Activated T-cell treated with anti-CD3 and anti-CD28 coated beads, Interleukin-2, amount 50 U/mL, for 1 hour (primary cell): ENCODE measurements at places on chromosomes 5 and 9.

GRCh38 chr5:8851101-8851500 is 694.8 kb downstream of the SEMA5A start:
- no peak for DNase-seq

DNA sequence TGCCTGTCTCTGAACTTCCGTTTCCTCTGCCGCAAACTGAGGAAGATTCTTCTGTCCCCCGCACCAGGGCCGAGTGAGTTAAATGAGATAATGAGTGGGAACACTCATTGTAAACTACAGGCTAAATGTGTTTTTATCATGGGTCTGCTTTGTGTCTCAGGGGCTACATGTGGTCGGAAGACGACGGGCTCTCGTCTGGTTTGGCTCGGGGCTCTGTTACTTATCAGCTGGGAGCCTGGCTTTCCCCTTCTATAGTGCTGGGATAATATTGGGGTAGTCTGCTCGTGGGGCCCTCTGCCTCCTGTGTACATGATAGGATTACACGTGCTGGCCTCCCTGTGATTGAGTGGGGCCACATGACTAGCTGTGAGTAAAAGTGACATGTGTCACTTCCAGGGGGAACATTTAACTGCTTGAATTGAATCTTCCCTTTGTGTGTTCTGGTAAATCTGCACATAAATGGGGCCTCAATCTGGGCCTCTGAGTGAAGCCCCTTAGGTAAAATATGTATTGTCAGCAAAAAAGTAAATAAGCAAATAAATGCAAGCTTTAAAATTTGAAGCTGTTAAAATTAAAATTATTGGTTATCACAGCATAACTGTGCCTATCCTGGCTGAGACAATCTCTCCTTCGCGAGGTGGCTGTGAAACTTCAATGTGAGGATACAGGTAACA is 86.9 kb upstream of the SH3PXD2B start:
- no peak for DNase-seq

- DNase-seq, result no peak
Measured at GRCh38 chr5:78504704-78505677, 143.6 kb downstream of the LHFPL2 start.

- no peak for DNase-seq
Measured at GRCh38 chr5:119074419-119074818, 3.5 kb downstream of the DMXL1 start.

DNA sequence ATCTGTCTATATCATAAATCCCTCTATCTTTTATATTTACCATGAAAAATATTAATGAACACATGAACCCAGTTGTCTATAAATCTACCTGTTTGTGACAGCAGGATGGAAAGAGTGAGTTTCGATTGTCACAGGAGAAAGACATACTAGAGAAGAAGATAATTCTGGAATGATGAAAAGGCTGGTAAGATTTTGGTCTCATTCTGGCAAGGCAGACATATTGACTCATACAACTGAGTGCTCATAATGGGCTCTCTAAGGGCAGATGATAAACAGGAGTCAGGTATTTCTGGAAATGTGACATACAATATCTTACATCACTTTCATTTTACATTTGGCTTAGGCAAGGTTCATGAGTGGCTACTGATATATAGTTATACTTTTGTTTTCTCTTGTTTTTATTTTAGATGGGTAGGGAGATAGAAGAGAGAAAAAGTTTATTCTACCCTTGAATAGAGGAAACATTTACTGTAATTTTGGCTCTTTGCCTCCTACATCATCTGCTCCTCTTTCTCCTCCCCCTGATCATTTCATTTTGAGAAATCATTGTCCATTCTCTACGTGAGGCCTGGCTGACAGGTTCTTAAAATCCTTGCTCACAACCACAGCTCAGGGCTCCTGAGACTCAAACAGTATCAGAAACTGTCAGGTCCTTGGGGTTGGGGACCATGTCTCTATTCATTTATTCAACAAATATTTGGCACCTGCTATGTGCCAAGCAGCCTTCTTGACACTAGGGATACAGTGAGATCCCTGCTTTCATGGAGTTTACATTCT is 14.4 kb downstream of the ELOVL7 start:
- no peak for DNase-seq

DNA sequence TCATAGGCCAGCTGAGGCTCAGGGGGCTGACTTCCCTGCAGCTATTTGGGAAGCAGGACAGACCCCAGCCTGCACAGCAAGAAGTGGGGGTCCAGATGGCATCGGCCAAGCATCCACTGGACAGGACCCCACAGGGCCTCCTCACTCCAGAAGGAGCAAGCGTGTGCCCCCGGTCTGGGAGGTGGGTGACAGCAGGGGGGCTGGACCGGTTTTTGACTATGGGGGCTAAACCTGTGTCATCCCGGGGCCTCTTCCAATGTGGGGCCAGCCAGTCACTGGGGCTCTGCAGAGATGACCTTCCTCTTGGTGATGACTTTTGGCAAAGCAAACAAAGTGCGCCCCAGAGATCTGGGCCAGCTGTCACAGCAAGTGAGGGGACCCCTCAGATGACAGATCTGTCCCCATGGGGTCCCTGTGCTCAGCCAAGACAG is 163.9 kb downstream of the OLFM1 start:
- DNase-seq, result no peak

DNA sequence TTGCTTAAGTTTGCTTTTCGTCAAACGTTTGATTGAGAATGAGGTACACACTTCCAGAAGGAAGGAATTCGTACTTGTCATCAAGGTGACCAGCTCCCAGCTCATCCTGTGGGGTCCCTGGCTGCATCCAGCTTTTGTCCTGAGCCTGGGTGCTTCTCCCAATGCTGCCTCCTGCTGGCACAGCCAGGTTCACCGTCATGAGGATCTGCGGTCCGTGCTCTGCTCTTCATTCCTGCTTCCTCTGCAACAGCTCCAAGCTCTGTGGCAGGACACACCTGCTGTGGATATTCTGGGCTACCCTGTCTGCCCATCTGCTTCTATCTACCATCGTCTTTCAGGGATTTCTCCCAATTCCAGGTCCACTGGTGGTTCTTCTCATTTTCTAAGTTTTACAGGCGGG is 13.3 kb upstream of the UBE2QL1 start:
- no peak for DNase-seq

DNA sequence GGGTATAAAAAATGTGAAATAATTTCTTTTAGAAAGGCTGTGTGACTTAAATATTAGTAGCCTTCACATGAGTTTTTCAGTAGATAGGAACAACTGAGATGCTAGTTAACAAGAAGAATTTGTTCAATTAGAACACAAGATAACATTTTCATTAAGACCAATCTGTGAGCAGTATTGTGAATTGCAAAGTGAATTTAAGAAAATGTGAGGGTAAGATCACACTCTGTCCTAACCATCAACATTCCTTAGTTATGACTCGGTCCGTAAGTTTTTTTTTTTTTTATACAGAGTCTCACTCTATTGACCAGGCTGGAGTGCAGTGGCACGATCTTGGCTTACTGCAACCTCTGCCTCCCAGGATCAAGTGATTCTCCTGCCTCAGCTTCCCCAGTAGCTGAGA is 180.2 kb upstream of the EGFLAM start:
- DNase-seq, result no peak

- DNase-seq, result no peak
Measured at GRCh38 chr9:79613145-79613544, 41.4 kb downstream of the TLE4 start.

- no peak for DNase-seq
Measured at GRCh38 chr9:108300306-108301287, 555.2 kb downstream of the ACTL7B start.

DNA sequence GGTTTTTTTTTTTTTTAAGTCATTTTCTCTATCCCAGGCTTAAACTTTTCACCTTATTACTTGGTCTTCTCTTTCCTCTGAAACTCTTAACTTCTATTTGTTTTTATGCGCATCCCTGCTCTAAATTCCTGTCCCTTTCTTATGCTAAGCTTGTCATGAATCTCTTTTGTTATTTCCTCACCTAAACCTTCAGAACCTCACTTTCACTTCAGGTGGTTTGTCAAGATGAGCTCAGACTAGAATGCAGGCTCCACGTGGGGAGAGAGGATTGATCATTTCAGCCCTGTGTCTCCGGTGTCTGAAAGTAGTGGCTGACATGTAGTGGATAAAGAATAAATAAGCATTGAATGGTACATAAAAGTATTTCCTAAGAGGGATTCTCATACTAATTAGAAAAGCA is 63.6 kb downstream of the ANXA1 start:
- no peak for DNase-seq

DNA sequence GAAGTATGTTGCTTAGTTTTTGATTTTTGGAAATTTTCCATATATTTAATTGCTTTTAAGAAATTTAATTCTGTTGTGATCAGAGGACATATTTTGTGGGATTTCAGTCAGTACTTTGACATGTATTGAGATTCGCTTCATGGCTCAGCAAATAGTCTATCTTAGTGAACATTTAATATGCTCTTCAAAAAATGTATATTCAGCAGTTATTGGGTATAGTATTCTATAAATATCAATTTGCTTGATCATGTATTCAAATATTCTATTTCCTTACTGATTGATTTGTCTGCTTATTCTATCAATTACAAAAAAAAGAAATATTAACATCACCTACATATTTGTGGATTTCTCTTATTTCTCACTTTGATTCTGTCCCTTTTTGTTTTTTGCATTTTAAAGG is 79.5 kb upstream of the HAND1 start:
- no peak for DNase-seq

DNA sequence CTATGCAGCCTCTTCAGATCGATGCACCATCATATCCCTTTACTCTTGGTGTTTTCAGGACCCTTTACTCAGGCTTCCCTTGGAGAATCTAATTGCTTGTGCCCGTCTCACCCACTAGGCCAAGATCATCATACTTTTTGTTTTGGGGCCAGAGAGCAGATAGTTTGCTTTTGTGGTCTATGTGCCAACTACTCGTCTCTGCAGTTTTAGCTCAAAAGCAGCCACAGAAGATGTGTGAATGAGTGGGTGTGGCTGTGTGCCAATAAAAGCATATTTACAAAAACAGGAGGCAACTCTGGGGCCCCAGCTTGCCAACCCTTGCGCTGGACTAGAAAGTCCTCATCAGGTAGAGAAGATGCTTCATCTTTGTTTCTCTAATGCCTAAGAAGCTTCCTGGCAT is 216.8 kb downstream of the SEMA5A start:
- no peak for DNase-seq

GRCh38 chr5:73157414-73158303 is 15.3 kb upstream of the TMEM174 start:
- DNase-seq, result no peak

DNA sequence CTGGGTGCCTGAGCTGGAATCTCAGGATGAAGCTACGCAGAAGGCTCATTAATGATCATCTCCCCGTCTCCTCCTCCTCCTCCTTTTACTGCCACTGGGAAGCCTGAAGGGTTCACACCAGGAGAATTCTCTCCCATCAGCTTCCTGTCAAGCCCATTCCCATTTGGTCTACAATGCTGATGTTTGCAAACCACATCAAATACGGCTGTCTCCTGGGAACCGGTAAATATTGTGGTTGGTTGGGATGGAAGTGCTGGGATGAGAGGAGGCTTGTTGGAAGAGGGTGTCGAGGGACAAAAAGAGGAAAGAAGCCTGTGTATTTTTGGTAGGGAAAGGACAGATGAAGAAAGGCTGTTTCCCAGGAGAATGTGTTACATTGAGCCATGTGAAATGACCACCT is 13.2 kb upstream of the S1PR3 start:
- DNase-seq, result no peak

DNA sequence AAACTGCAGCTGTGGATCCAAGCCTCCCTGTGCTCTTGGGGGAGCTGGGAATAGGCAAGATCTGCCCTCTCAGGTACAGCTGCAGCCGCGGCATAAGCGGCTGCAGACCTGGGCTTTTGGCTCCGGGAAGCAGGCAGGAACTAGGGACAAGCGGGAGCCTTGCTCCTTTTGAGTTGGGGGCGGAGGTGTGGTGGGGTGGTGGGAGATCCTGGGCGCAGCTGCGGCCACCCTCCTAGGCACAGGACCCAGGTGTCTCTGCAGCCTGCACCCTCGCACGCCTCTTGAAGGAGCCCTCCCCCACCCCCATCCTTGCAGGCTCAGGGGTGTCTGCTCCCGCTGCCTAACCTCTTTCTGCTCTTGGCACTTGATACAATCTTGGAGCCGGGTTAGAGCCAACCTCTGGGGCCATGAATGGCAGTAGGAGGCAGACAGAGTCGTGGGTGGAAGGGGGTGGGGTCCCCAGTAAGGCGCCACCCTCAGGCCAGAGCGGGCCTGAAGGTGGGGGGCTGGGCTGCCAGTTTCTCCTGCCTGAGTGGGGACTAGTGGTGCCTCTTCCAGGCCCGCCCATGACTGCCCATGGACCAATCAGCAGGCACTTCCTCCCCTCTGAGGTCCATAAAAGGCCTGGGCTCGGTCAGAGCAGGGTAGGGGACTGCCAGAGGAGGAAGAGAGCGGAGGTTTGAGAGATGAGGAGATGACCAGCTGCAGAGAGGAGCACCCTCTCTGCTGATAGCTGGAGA is 267.6 kb upstream of the TNC start:
- DNase-seq, result no peak

- no peak for DNase-seq
Measured at GRCh38 chr9:105296877-105297287, 52.4 kb downstream of the SLC44A1 start.

GRCh38 chr9:113572076-113572861 is 108.7 kb downstream of the RGS3 start:
- no peak for DNase-seq

DNA sequence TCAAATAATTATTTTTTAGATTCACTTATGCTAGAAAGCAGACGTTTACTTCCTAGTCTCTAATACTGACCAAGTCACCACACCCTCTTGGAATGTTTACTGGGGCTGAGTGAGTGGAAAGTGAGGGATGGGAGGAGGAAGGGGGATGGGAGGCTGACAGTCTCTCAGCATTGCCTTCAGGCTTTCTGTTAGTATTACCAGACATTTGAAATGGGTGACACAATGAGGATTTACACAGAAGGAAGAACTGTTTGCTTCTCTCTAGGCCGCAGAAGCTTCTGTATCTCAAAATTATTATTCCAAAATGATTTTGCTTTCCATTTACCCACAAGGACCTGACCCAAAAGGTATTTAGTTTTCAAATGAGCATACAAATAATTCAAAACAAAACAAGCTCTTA is 232.8 kb upstream of the ZNF608 start:
- no peak for DNase-seq

DNA sequence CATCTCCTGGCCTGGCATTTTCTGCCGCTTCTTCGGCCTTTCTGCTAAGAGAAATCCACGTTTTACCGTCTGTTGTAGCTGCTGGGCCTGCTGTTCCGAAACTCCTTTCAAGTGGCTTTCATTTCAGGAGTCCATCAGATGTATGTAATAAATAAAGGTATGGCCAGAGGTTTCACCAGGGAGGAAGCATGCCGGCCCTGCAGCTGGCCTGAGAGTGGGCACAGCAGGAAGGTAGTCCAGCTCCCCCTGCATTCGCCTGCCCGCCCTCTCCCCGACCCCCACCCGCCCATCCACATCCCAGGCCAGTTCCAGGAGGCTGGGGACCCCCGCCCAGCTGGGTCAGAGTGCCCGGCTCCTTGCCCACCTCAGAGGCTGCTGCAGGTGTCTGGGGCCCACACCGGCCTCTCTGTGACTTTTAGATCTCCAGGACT is 46.4 kb upstream of the EXOC3 start:
- no peak for DNase-seq

DNA sequence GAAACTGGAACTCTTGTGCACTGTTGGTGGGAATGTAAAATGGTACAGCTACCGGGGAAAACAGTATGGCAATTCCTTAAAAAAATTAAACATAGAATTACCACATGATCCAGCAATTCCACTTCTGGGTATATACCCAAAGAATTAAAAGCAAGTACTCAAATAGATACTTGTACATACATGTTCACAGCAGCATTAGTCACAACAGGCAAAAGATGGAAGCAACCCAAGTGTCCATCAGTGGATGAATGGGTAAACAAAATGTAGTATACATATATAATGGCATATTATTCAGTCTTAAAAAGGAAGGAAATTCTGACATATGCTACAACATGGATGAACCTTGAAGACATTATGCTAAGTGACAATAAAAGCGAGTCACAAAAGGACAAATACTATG is 7.4 kb upstream of the SLC22A5 start:
- DNase-seq, result no peak
